Esophagus mucosa (tissue), 1 donor: ENCODE measurements at places on chromosomes 4 and X. TPM values are rescaled to one million over a fixed set of nuclear protein-coding genes. Genes with fewer than 3 reads are reported as not detected.
A peak's percentile ranks its signal among the peaks of the same experiment; 100 is the strongest.

DNA sequence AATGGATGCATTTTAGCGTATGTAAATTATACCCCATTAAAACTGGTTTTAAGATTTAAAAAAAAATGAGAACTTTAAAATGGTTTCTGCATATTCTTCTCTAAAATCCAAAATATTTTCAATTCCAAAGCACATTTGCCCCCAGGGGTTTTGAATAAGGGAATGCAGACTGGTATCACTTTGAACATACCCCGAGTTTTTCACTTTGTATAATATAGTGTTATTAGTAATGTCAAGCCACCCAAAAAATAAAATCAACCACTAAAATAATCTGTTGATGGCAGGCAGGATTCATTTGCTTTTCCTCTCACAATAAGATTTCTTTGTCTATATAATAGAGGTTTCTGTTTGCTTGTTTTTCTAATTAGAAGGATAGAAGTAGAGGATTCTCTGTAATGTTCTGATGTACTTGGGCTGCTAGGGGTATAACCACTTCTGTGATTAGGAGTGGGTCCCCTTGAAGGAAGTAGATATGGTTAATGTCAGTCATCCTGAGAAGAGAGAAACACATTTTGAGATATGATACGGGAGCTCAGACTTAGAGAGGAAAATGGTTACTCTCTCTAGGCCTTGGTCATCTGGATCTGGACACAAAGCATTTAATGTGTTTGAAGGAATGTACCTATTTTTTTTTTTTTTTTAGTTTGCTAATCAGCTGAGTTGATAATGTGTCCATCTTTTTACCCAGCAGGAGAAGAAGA lies 9.3 kb upstream of the LIN54 start:
- no peak for ATAC-seq

The ARX gene
- not detected for total RNA-seq

- no peak for ATAC-seq
Measured at GRCh38 chr4:1718095-1718850, 2.9 kb downstream of the TMEM129 start.

GRCh38 chr4:141130947-141131605 lies 2.2 kb downstream of the RNF150 start:
- ATAC-seq = no peak

DNA sequence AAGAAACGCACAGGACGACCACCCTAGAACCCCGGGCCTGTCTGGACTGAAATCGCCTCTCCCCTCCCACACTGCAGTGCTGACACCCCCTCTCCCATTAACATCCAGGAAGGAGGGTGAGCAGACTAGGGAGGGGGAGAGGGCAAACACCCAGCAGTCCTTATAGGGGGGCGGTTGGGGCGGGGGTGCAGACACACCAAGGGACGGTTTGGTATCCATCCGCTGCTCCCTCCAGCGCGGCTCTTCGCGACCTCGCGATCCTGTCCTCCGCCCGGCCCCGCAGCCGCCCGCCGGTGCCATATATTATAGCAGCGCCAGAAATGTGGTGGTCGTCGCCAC lies 411 bp upstream of the GPRASP1 start:
- ATAC-seq = peak; percentile 12

The HDX gene
- 0.48 TPM for total RNA-seq

The GRIPAP1 gene
- total RNA-seq = 21.2 TPM

GRCh38 chrX:19193565-19193964 lies 71.3 kb upstream of the ADGRG2 start:
- no peak for ATAC-seq

DNA sequence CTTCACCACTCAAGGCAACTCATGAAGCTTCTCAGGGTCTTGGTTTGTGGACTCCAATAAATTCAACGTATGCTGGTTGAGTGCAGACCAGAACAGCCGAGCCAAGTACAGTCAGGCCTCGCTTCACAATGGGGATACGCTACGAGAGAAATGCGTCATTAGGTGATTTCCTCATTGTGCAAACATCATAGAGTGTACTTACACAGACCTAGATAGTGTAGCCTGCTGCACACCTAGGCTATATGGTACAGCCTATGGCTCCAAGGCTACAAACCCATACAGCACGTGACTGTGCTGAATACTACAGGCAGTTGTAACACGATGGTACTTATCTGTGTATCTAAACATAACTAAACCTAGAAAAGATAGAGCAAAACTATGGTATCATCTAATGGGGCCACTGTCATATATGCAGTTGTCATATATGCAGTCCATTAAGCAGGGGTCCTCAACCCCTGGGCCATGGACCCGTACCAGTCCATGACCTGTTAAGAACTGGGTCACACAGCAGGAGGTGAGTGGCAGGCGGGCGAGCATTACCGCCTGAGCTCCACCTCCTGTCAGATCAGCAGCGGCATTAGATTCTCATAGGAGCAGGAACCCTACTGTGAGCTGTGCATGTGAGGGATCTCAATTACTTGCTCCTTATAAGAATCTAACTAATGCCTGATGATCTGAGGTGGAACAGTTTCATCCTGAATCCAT lies 31.5 kb downstream of the RTL5 start:
- no peak for ATAC-seq

GRCh38 chr4:144903953-144904711 lies 193.9 kb downstream of the ANAPC10 start:
- no peak for ATAC-seq

- peak; percentile 61 for ATAC-seq
Measured at GRCh38 chrX:154458954-154459778, 1.1 kb downstream of the PLXNA3 start.

- peak; percentile 100 for ATAC-seq
Measured at GRCh38 chr4:184968784-184969201, 49.5 kb upstream of the HELT start.

DNA sequence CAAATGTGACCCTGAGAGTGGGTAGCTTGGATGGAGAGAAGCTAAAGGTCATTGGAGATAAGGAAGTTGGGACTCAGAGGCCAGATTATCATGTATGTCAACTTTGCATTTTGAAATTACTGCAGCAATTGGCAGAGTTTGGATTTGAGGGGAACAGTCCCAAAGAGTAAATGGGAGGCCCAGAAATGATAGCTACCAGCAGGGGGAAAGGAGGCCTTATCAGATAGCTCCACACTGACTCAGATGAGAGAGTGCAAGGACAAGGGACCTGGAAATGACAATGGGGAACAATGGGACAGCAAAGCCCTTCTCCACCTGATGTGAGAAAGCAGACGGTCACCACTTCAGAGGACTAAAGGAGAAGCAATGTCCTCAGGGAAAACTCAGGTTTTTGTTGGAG lies 201.5 kb upstream of the JADE1 start:
- ATAC-seq = no peak

- no peak for ATAC-seq
Measured at GRCh38 chr4:178415925-178416324, 973.7 kb upstream of the AGA start.

DNA sequence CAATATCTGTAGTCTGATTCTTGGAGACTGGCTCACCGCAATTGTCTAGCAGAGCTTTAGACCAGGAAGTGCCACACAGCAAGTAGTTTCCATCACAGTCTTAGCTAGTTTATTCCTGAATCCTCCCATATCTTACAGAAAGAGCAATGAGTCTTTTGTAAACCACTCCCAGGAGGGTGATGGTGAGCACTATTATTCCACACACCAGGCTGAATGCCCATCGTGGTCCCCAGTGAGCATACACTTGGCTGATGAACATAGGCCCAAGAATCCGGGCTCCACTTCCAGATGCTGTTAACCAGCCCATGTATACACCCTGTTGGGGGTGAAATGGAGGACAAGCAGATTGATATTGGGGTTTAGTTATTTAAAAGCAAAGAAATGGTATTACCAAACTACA lies 39.8 kb downstream of the PLK4 start:
- no peak for ATAC-seq

DNA sequence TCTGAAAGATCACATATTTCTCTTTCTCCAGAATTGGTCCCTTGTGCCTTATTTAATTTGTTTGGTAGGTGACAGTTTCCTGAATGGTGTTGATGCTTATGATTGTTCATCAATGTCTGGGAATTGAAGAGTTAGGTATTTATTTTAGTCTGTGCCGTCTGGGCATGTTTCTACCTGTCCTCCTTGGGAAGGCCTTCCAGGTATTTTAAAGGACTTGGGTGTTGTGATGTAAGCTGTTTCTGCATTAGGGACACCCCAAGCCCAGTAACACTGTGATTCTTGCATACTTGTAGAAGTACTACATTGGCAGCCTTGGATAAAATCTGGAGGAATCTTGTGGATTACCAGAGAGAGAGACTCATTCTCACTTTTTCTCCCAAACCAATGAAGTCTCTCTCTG lies 120.8 kb upstream of the CXXC4 start:
- no peak for ATAC-seq

- peak; percentile 90 for ATAC-seq
Measured at GRCh38 chrX:10761447-10761846, 141.1 kb upstream of the MID1 start.

GRCh38 chrX:133921764-133922389 lies 63.5 kb downstream of the GPC3 start:
- peak; percentile 39 for ATAC-seq

The RBMX gene
- total RNA-seq = 103 TPM

DNA sequence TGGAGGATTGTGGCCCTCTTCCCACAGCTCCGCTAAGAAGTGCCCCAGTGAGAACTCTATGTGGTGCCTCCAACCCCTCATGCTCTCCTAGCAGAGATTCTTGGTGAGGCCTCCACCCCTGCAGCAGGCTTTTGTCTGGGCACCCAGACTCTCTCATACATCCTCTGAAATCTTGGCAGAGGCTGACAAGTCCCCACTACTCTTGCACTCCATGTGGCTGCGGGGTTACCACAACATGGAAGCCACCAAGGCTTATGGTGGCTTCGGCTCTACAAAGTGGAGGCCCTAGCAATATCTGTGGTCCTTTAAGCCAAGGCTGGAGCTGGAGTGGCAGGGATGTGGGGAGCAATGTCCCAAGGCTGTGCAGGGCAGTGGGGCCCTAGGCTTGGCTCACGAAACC lies 255.2 kb downstream of the COX7B2 start:
- ATAC-seq = no peak

DNA sequence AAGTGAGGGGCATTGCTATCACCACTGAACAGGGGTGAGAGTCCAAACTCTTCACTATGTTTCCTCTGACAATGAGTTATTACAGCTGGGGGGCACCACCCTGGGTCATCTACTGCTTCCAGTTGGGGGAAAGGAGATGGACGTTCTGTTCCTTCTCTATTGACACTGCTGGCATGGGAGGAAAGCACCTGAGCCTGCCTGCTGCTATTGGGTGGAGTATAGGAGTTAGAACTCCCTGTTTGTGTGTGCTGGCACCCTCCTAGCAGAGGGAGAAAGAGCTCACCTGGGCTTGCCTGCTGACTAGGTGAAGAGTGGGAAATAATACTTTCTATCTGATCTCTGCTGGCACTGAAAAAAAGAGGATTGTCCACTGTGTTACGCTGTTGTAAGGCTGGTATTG lies 163.8 kb downstream of the MSN start:
- no peak for ATAC-seq

DNA sequence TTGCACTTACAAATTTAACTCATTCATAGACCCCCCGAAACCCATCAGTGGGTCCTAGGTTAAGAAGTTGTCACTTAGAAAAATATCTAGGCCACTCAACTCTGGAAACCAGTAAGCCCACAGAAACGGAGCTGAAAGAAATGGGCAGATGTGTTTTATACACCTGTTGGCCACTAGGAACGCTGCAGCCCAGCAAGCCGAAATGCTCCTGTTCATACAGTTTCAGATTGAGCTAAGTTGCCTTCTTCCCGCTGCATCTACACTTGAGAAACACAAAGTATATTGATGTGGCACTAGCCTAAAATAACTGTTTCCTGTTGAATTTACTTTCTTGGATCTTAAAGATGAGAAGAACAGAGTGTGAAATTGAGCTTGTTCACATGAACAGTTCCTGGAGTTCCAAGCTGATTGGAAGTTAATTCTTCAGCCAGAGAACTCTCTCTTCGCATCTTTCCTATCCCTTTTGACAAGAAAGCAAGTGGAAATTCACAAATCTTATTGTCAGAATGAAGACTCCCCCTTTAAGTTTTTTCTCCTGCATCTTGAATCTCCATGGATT lies 174.1 kb downstream of the RBMX2 start:
- no peak for ATAC-seq

- no peak for ATAC-seq
Measured at GRCh38 chr4:137532869-137533236, 559 bp upstream of the PCDH18 start.

DNA sequence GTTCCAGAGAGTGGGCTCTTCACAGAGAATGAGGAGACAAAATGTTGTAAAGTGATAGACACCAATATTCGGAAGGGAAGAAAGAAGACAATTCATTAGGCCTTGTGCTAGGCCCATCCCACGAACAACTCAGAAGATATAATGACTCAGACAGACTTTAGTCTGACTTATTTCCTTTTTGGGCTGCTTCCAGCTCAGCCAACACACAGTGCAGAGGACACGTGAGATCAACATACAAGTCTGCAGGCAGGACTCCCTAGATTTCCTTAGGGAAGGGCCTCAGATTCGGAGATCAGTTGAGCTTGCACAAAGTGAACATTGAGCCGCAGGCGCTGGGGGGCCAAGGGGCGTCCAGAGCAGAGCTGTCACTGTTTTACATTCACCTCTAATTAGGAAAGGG lies 290.7 kb upstream of the TENM3 start:
- ATAC-seq = peak; percentile 95

The BEND2 gene
- not detected for total RNA-seq

- ATAC-seq = peak; percentile 65
Measured at GRCh38 chr4:172962564-172963353, 205.9 kb upstream of the GALNT7 start.

DNA sequence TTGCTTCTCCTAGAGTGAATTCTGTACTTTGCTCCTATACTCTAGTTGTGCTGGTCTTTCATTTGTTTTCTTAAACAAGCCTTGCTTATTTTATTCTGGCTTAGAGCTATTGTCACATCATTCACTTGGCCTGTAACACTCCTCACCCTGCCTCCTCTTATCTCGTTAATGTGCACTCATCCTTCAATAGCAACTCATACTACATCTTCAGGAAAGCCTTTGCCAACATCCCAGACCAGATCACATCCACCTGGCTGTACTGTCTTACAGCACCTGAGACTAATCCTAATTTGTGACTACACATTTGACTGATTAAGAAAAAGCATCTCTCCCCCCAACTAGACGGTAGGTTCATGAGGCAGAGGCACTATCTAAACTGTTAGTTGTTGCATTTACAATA lies 80.8 kb downstream of the SLC7A11 start:
- no peak for ATAC-seq

GRCh38 chr4:88989990-88990389 lies 67.0 kb downstream of the FAM13A start:
- ATAC-seq = no peak

DNA sequence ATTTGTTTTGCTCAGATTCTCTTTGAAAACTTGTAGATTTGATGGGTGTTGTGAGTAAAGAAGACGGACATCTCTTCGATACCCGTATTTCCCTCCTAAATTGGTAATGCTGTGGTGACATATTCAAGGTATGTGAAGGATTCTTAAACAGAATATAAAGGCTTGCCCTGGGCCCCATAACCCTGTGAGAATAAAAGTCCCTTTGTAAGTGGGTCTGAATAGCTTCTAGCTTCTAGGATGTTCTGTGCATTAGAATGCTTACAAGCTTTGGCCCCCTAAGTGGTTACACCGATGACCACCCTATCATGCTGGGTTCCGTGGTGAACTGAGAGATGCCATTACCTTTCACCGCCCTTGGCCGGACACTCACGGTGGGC lies 574 bp upstream of the MOB1B start:
- ATAC-seq = peak; percentile 12
